ENCODE measurements at places on chromosomes 11 and 22. TPM values are rescaled to one million over a fixed set of nuclear protein-coding genes. Genes with fewer than 3 reads are reported as not detected.

- no peak for DNase-seq
These were observed 601.1 kb downstream of the JRKL start for GRCh38 chr11:96990914-96991313.

DNA sequence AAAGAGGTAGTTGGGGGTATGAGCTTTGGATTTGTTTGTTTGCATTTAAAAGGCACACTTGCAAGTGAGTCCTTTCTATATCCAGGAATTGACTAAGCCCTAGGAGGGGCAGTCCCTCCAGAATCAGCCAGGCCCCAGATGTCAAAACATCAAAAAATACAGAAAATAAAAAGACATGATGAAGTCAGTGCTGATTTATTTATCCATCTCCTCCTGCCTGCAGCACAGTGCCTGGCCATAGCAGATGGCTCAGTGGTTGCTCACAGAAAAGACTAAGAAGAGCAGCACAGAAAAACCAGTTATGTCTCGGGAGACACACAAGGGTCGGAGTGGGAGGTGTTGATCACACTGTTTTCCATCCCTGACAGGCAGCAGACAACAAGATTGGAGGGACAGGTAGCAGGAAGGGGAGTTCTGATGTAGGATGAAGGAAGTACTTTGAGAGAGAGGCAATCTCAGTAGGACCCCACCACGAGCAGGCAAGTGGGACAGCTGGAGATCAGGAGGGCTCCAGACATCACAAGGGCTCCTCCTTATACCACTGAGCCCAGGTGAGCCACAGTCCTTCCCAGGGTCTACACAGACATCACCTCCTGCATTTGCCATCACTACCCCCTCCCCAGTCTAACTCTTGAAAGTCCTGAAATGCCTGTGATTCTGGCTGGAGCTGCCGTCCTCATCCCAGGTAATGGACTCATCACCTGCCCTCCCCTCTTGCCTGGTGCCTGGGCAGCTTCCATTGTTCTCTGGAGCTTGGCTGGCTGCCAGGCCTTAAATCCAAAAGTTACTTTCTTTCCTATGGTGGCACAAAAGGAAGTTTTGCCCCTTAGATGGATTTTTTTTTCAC lies 32.3 kb downstream of the TMPRSS5 start:
- no peak for DNase-seq

GRCh38 chr22:46753360-46753759 lies 9.1 kb upstream of the TBC1D22A start:
- no peak for DNase-seq

DNA sequence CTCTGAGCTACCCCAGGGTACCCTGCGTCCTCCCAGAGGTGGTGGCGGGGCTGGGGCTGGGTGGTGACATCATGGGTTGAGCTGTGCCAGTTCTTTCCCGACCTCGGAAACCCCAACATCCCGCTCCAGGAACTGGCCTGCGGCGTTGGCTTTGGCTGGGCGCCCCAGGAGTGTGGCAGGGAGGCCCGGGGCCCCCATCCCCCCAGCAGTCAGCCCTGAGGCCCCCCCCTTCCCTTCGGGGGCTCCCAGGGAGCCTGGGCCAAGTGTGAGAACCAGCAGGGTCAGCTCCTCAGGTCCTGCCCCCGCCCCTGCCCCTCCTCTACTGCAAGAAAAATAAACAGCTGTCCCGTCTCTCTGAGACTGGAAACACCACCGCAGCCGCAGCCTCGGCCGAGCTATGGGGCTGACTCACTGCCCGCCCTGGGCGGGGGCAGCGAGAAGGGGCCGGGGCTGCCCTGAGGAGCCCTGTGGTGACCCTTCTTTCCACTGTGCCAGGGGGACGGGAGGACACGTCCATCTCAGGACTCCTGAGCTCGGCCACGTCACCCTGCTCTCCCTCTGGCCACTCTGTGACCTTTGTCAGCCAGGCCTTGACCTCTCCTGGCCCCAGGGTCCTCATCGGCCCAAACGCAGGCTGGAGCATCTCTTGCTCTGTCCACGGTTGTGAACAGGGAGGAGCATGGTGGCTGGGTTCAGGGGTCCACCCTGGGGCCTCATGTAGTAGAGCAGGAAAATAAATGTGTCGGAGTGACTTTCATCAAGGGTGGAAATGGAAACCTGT lies 73.4 kb downstream of the WNT7B start:
- peak; percentile 9 for DNase-seq

- peak; percentile 69 for DNase-seq
These were observed 81.7 kb upstream of the PRR5 start for GRCh38 chr22:44620129-44620840.

OR4P4 gene
- not detected for total RNA-seq

TPBGL gene
- total RNA-seq = not detected

APOA4 gene
- not detected for total RNA-seq

DSCAML1 gene
- 5.0 TPM for total RNA-seq

CLTCL1 gene
- total RNA-seq = 3.0 TPM
